ENCODE measurements at places on chromosomes 5 and 9.
A peak's percentile ranks its signal among the peaks of the same experiment; 100 is the strongest.

GRCh38 chr9:76452839-76453238 lies 6.1 kb upstream of the GCNT1 start:
- DNase-seq: no peak

- DNase-seq: peak; percentile 58
These were observed 1.4 kb upstream of the IPPK start for GRCh38 chr9:92671323-92671722.

DNA sequence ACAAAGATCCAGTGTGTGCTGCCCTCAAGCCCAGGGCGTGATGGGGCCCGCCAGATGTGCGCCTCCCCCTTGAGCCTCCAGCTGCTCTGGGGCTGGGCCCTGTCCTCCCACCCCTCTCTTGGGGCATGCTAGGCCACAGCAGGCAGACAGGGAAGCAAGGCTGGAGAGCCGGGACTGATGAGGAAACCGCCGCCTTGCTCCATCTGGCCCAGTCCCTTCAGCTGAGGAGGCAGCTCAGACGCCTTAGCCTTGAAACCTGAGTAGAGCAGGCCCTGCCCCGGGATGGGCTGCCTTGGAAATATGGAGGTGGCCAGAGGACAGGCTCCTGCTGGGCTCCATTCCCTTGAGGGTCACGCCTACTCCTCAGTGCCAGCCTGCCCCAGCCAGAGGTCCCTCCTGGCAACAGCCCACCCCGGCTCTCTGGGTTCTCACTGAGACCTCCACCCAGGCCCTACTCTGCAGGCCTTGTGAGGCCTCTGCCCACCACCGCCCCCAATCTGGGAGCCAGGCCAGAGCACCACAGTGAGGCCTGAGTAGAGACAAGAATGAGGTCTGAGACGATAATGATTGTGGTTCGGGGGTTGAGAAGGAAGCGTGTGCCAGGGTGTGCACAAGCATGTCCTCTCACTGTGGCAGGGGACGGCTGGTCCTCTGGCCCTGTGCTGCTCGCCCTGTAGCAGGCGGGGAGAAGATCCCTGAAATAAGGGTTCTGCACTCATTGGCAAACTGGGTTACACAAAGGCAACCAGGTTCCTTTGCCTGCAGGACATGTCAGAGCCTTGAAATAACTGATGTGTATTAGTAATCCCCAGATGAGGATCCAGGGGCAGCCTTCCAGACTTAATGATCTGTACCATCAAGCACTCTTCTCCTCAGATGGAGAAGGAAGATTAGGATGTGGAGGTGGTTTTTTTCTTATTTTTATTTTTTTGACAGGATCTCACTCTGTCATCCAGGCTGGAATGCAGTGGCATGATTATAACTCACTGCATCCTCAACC lies 30.9 kb downstream of the CXXC5 start:
- no peak for DNase-seq

DNA sequence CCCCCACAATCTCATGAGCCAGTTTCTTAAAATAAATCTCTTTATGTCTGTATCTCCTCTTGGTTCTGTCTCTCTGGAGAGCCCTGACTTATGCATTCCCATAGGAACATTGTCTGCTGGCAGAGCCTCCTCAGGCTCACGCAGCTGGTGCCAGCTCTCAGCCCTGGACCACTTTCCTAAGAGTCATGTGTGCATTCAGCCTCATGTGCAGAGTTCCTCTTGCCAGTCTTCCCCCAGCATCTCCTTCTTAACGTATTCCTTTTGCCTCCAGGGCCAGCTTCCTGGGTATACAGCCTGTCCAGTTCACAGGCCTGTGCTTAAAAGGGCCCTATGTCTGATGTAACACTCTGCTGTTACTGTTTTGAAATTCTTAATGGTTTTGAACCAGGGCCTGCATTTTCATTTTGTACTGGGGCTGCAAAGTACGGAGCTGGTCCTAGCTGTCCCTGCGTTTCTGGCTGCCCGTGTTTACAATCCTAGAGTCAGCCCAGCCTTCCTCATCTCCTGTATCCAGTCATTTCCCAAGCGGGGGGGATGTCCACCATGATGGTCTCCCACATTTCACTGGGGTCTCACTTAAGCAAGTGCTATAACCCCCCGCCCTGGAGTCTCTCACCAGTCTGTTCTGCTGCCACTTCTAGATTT lies 18.1 kb downstream of the ANKRD33B start:
- peak; percentile 19 for DNase-seq

DNA sequence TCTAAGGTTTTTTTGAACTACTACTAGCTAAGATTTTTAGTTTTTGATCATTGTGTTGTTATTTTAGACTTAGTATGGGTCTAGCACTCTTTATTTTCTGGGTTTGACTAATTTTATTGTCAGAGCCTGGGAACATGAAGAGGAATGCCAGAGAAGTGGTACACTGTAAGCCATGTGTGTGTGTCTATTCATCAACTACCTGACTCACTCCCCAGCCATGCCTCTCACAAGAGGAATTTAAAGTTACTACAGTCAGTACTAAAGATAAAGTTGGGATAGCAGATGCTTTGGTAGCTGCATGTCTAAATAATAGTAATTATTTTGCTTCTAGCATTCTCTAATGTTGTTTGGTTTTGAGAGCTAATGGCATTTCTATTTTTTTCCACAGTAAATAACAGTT lies 264.8 kb downstream of the CSNK1G3 start:
- no peak for DNase-seq
